ENCODE measurements at places on chromosomes 11 and 22.
A peak's percentile ranks its signal among the peaks of the same experiment; 100 is the strongest.

- peak; percentile 85 for DNase-seq
Measured at GRCh38 chr11:15106201-15106965, 8.3 kb upstream of the INSC start.

GRCh38 chr11:12540913-12541582 is 133.2 kb upstream of the TEAD1 start:
- peak; percentile 80 for DNase-seq

DNA sequence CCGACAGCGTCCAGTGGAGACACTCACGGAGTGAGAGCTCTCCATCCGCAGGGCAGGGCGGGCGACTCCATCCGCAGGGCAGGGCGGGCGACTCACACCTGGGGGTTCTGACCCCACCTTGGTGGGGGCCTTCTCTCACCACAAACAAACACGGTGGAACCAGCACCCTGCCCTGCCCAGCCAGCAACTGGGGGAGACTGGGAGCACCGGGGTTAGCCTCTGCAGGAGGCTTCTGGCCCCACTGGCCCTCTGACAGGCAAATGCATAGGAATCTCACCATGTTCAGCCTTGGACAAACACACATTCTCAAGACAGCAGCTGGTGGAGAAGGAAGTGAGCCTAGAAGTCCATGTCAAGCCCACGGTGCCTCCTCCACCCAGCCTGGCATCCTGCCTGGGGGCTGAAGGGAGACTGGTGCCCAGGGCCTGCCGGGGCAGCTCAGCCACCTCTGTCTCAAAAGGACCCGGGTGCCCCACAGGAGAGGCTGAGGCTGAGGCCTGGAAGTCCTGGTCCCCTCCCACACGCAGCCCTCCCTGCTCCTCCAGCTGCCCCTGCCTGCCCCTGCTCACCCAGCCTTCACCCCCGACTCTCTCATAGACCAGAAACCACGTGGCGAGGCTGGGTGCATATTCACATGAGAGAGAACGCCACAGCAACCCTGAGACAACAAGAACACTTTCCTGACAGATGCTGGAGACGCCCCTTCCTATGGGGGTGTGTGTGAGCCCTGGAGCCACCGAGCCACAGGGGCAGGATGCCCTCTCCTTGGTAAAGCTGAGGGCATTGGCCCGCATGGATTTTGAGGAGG is 98.4 kb upstream of the B3GAT1 start:
- no peak for DNase-seq

GRCh38 chr11:22221143-22221542 is 28.3 kb downstream of the ANO5 start:
- DNase-seq: no peak

GRCh38 chr11:119044708-119045107 is 12.3 kb downstream of the HYOU1 start:
- no peak for DNase-seq

- DNase-seq: no peak
Measured at GRCh38 chr22:47919001-47919441, 1156.6 kb downstream of the TBC1D22A start.

- no peak for DNase-seq
Measured at GRCh38 chr11:12319461-12319951, 57.9 kb upstream of the PARVA start.

GRCh38 chr22:34847072-34847471 is 218.9 kb upstream of the ISX start:
- no peak for DNase-seq

DNA sequence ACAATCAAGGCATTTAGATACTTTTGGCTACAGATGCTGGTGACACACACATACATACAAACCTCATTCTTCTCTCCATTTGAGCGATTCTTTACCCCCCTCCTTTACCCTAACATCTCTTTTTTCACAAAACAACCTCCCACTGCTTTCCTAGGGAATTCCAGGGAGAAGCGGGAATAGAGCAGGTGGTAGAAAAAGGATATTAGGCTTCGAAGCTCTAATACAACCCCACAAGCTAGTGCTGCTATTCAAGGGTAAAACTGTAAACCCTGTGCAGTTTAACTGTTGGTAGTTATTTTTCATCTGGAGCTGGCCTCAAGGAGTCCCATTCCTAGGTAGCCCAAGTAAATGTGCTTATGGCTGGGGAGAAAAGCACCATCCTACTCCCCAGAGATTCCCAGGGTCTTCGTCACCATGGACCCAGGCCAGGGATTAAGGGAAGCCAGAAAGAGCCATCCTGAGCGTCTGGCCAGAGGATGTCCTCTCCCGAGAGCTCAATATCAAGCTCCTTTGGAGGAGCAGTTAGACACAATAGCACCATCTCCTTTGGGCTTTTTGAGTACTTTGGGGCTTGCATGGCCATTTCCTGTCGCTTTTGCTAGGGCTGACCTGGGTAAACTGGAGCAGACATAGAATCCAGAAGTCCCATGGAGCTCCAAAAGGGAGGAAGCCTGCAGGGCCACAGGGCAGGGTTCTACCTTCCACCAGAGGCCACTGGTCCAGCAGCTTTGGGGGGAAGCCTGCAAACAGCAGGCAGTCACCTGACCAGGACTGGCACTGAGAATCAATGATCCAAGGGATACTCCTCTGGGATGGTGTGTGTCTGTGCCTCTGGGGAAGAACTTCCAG is 3.1 kb downstream of the MAML2 start:
- peak; percentile 47 for DNase-seq

GRCh38 chr22:30829901-30830550 is 135.4 kb downstream of the OSBP2 start:
- peak; percentile 90 for DNase-seq

DNA sequence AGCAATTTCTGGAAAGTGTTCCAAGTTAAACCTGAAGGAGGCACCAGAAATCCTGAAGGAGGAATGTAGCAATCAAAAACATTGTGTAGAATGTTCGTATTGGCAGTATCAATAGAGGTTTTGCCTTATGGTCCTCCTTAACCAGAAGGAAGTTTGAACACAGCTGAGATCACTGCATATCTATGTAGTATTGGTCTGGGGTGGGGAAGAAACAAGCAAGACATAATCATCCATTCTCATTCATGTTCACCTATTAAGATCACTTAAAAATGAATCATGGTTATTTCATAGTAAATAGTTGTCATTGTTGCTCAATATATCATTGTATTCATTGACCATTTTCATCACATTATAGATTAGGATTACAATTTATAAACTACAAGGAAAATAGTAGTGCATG is 160.5 kb downstream of the DDX10 start:
- DNase-seq: peak; percentile 16

- no peak for DNase-seq
Measured at GRCh38 chr22:44731357-44731970, 20.9 kb upstream of the ARHGAP8 start.

DNA sequence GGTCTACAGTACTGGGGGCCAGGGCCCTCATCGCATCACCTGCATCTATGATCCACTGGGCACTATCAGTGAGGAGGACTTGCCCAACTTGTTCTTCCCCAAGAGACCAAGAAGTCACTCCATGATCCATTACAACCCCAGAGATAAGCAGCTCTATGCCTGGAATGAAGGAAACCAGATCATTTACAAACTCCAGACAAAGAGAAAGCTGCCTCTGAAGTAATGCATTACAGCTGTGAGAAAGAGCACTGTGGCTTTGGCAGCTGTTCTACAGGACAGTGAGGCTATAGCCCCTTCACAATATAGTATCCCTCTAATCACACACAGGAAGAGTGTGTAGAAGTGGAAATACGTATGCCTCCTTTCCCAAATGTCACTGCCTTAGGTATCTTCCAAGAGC is 3.8 kb upstream of the PPFIBP2 start:
- DNase-seq: no peak

DNA sequence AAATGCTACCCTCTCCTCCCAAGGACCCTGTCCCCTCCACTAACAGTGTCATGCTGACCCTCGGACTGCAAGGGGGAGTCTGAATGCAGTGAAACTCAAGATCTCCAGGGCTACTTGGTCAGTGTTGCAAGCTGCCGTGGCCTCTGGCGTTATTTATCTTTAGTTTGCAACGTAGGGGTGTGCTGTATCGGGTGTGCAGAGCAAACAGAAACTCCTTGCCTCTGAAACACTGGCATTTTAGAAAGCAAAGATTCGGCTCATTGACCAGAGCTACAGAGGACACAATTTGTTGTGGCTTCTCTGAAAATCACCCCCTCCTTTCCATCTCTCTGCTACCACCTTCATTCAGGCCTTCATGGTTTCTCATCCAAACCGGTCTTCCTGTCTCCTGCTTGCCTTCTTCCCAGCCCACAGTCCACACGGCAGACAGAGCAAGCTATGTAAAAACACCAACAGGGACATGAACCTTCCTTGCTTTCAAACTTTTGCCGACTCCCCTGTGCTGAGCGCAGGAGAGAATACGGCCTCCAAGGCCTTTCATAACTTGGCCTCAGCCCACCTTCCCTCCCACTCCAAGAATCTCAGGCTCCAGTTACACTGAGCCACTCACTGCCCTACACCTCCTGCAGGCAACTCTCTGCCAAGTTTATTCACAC is 14.9 kb downstream of the FZD4 start:
- DNase-seq: peak; percentile 93

- no peak for DNase-seq
Measured at GRCh38 chr11:959027-959426, 33.4 kb downstream of the AP2A2 start.

DNA sequence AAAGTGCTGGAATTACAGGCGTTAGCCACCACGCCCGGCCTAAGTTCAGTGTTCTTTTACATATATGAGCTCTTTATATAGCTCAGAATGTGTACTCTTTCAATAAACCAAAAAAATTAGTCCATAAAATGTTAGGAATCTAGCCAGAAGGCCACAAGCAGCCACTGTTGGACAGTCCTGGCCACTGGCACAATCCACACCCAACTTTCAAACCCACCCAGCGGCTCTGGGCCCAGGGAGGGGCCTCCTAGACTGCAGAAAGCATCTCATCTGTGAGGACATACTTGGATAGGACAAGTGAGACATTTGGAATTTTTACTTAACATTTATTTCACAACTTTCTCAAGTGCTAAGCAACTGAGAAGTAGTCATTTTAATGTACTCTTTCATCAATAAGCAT is 6.4 kb downstream of the PACSIN2 start:
- DNase-seq: no peak

DNA sequence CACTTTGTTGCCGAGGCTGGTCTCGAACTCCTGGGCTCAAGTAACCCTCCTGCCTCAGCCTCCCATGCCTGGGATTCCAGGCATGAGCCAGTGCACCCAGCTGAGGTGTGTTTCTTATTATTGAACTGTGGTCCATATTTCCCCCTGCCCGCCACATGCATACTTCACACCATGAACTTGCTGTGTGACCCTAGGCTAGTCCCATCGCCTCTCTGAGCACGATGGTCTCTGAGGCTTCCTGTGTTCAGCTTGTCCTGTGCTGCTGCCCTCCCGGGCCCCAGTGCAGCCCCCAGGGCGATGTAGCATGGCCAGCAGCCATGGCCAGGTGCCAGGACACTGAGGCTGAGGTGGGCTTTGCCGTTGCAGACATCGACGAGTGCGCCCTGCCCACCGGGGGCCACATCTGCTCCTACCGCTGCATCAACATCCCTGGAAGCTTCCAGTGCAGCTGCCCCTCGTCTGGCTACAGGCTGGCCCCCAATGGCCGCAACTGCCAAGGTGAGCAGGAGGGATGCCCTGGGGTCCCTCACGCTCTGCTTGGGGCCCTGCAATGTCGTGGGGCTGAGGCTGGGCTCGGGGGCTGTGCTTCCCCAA is 45.7 kb downstream of the FBLN1 start:
- no peak for DNase-seq

DNA sequence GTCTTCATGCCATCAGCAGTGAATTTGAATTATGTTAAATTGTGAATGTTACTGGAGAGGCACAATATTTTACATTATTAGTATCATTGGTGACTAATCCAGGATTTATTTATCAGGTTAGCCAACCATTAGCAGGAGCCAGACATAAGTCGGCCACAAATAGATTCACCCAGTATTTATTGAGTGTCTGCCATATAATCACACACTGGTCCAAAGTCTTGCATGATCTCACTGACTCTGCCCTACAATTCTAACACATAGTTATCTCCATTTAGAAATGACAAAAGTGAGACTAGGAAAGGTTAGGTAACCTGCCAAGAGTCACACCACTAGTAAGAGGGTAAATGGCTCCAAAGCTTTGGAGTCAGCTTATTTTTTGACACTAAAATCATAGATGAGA is 179.6 kb downstream of the BLID start:
- peak; percentile 46 for DNase-seq

- peak; percentile 20 for DNase-seq
Measured at GRCh38 chr22:32354360-32355351, 3.0 kb upstream of the RFPL3 start.

GRCh38 chr22:19823902-19824211 is 30.8 kb downstream of the GNB1L start:
- DNase-seq: no peak

DNA sequence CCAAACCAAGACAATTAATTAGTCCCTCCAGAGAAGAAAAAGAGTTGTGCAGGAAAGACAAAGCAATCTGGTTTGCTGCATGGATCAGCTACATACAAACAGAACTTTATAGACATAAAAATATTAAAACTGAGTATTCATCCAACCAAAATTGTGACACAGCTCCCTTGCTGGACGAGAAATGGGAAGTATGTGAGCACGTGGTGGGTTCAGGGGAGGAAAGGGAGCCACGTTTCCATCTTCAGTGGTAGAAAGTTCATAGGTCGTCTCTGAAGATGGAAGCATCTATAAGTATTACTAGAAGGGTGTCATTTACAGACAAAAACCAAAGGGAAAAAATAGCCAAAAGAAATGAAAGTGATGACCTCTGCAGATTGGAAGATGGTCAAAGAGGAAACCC is 7.1 kb upstream of the KCNJ5 start:
- DNase-seq: no peak

GRCh38 chr11:70141486-70142220 is 61.4 kb upstream of the FADD start:
- DNase-seq: no peak

DNA sequence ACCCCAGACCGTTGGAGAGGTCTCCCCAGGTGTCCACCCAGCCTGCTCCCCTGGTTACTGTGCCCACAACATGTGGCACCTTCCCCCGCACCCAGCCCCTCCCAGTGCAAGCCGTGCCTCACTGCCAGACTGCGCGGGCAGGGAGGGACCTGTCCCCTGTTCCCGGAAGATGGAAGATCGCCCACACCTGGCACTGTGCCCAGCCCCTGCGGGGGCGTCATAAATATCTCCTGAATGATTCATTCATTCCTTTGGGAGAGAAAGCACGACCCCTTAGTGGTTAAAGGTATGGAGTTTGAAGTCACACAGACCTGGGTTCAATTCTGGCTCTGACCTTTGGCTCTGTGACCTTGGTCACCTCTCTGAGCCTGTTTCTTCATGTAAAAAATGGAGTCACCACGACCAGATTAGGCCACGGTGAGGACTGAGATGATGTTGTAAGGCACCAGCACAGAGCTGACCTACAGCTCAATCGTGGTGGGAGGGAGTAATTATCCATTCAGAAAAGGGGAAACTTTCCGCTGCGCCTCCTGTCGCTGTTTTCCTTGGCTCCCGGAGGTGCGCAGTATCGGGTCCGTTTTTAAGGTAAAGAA is 497 bp upstream of the SYT12 start:
- peak; percentile 51 for DNase-seq

Measured in iris pigment epithelial cell (primary cell).